ENCODE measurements at places on chromosomes 5 and 9. TPM values are rescaled to one million over a fixed set of nuclear protein-coding genes. Genes with fewer than 3 reads are reported as not detected.

The FGD3 gene
- 5.4 TPM for total RNA-seq

The ASTN2 gene
- 3.5 TPM for total RNA-seq

DNA sequence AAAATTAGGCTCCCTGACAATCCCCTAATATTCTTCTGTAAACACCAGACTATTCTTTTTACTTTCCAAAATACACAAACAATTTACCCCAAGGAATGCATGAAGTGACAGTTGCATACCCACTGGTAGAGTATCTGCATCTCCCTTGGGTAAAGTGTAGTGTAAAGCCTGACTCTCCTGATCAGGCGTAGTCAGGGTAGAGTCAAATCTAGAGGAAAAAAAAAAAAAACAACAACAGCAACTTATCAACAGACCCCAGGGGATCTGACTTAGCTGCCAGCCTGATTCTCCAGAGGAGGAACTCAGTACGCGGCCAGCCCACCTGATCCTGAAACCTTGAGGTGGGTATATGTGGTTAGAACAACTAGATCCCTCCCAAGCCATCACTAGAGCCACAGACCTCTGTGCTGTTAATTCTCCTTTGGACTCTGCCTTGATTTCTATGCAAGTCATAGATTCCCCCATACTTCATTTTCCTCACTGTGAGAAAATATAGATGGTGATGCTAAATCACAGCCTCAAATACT, 61.0 kb downstream of the ZNF608 start:
- DNase-seq, result no peak

DNA sequence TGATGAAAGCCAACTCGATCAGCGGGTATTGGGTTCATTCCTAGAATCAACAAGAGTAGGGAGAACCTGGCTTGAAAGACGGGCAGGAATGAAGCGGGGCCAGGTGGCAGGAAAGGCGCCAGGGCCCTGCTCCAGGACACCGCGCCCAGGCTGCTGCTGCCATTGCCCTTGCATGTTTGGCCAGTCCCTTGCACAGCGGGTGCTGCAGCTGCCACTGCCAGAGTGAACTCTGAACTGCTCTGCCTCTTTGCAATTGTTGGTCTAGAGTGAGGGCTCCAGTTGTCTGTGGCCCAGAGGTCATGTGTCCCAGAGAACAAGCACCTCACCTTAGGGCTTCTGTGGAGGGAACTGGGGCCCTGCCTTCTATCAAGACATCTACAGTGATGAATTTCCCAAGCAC, 24.0 kb upstream of the CARTPT start:
- peak; percentile 34 for DNase-seq

DNA sequence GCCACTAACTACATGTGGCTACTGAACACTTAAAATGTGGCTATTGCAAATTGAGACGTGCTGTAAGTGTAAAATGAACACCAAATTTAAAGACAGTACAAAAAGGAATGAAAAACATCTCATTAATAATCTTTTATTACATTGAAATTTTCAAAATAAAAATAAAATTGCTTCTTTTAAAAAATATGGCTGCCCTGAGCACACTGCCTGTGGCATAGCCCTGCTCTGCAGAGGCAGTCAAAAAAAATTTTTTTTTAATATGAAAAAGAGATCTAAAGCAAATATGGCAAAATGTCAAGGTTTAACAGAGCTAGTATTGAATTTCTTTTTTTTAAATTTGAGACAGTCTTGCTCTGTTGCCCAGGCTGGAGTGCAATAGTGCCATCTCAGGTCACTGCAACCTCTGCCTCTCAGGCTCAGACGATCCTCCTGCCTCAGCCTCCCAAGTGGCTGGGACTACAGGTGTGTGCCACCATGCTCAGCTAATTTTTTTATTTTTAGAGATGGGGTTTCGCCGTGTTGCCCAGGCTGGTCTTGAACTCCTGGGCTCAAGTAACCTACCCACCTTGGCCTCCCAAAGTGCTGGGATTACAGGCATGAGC, 25.6 kb downstream of the CARNMT1 start:
- no peak for DNase-seq

DNA sequence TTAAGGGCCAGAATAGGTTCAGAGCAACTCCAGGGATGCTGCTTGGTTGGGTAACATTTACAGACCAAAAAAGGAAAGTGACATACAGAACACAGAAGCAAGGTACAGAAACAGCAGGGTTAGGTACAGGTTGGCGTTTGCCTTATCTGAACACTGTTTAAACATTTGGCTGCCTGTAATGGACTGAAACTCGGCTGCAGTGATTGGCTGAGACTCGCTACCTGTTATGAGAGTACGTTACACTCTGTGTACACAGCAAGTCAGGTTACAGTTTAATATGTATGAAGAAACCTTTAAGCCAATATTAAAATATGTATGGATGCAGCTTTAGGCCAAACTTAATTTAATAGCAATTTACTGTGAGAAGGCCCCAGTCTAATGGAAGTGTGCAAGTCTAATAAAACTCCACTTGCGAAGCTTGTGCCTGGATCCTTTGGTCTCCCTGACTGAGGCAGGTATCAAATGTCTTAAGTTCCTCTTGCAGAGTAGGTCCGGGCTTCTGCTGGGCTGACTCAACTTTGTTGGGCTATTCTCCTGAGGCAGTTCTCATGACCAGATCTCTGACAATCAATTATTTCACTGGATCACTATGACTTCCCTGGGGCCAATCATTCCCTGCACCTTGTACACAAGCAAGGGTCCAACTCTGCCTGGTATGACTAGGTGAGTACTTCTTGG, 204.9 kb downstream of the ZNF462 start:
- DNase-seq, result peak; percentile 36

DNA sequence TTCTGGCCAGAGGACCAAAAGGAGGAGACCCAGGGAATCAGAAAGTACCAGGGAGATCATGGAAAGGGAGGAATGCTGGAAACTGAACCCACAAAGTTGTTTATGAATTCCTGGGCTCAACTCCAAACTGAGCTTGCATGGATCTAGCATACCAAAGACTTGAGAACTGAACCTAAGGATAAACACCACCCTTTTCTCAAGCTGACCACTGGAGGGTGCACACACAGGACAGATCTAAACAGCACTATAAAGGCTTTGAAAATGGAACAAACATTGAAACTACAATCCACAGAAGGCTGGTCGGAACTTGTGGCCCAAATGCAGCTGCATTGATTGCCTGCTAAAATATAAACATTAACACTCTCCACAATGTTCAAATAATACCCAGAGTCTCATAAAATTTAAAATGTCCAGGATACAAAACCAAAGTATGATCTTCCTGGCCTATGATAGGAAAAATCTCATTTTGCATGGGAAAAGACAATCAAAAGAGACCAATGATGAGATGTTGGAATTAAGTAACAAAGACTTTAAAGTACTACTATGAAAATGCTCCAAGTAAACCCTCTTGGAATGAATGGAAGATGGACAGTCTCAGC, 15.6 kb upstream of the IRF1 start:
- DNase-seq, result no peak

Measured in mucosa of descending colon (tissue), 3 donors.